Bronchial epithelial cell (primary cell): ENCODE measurements at places on chromosomes 5 and 9. TPM values are rescaled to one million over a fixed set of nuclear protein-coding genes. Genes with fewer than 3 reads are reported as not detected.

- no peak for DNase-seq
These were observed 184.6 kb upstream of the PUM3 start for GRCh38 chr9:3028535-3028934.

YIPF5 gene
- 65.8 and 104 TPM in 2 replicates for total RNA-seq

GRCh38 chr5:86070719-86071118 is 547.0 kb upstream of the COX7C start:
- DNase-seq: no peak

DNA sequence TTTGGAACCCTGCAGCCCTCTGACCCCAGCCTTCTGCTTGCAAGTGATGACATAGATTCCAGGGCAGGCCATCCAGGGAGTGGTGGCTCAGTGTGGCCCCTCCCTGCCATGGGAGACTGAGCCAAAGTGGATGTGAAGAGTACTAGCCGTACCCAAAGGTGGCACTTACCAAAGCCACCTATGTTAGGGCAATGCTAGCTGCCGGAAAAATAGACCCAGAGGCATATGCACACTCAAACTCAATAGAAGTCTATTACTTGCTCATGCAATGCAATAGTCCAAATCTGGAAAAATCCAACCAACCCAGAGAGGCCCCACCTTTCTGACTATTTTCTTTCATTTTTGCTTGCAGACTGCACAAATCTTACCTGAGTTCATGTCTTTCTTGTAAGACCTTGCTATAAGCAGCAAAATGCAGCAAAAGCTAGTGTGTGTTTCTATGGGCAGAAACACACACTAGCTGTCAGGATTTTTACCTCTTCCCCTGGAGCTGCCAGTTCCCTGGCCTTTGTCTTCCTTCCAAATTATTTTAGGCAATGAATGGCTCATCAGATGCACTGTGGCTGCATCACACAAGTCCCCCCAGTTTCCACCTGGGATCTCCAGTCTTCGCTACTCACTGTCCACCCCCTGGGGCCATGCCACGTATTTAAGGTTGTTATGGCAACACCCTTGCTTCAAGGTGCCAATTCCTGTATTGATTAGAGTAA is 74.0 kb downstream of the HRH2 start:
- no peak for DNase-seq

STING1 gene
- total RNA-seq: 2.8 and 2.9 TPM in 2 replicates

DNA sequence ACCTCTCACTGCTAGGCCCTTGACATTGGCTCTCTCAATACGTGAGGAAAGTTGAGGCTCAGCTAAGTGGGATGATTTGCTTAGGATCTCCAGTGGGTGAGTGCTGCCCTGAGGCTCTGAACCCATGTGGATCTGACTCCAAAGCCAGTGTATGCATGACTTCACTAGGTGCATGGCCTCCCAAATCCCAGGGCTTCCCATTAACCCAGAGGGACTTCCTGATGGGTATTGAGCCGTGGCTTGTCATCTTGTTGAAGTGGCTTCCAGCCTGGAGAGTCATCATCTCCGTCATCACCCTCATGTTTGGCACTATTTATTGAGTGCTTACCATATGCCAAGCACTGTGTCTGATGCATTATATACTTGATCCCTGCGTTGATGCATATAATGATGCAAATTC is 37.3 kb upstream of the TEX48 start:
- peak; percentile 78 for DNase-seq

- no peak for DNase-seq
These were observed 89.5 kb upstream of the SNCAIP start for GRCh38 chr5:122222580-122222979.

- DNase-seq: no peak
These were observed 62.4 kb downstream of the RAI14 start for GRCh38 chr5:34718516-34718915.

DNA sequence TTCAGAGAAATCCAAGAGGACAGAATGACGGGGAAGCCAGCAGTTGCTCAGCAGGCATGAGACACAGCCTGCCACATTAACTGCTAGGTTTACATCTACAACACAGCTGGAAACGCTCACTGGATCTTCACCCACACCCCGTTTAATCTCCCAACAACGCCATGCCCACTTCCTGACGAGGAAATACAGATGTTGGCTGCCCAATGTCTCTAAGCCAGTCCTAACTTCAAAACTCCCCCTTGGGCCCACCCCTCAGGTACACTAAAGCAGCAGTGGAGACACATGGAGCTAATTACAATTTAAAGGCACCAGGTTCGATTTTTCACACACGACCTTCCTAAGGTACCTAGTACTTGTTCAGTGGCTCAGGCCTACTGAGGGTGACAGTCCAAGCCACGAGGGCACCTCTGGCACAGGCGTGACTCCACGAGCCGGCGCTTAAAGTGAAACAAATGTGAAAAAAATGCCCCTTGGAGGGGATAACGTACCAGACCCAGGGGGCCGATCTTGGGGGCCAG is 904 bp downstream of the RPL12 start:
- no peak for DNase-seq

MYORG gene
- 2.1 and 5.1 TPM in 2 replicates for total RNA-seq
